ENCODE measurements at places on chromosomes 1 and 21.

GRCh38 chr21:21682172-21682571, 684.0 kb downstream of the NCAM2 start:
- no peaks in the 10 kb centered on the region for H3K4me1 ChIP-seq
- H3K27ac ChIP-seq: no peak overlapping the region
- H3K4me3 ChIP-seq: no peak overlapping the region
- DNase-seq: no peak
- no peaks in the 10 kb centered on the region for H3K27me3 ChIP-seq
- H3K36me3 ChIP-seq: no peaks in the 10 kb centered on the region

- H3K4me1 ChIP-seq: no peaks in the 10 kb centered on the region
- H3K27me3 ChIP-seq: no peaks in the 10 kb centered on the region
- H3K4me3 ChIP-seq: no peak overlapping the region
- no peak for DNase-seq
- H3K36me3 ChIP-seq: no peaks in the 10 kb centered on the region
Measured at GRCh38 chr1:192904438-192904895, 95.6 kb downstream of the RGS2 start.

DNA sequence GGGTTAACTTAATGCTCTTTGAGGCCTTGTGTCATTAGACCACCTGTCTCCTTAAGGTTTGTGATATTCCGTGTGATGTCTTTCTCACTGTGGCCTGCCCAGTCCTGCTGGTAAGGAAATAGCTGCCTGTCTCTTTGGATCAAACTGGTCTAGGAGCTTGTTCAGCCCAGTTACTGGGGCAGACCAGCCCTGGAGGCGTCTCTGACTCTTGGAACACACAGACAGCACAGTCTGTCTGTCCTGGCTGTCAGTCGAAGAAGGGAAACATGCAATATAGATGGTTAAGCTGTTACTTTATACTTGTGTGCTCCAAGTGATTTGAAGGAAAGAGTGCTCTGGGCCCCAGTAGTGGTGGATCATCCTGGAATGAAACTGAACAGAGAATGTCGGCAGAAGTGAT, 20.4 kb downstream of the PBX1 start:
- peaks cover 27% of the 10 kb centered on the region for H3K4me1 ChIP-seq
- no peak for DNase-seq
- no peaks in the 10 kb centered on the region for H3K36me3 ChIP-seq
- no peak overlapping the region for H3K27ac ChIP-seq
- H3K27me3 ChIP-seq: no peaks in the 10 kb centered on the region

DNA sequence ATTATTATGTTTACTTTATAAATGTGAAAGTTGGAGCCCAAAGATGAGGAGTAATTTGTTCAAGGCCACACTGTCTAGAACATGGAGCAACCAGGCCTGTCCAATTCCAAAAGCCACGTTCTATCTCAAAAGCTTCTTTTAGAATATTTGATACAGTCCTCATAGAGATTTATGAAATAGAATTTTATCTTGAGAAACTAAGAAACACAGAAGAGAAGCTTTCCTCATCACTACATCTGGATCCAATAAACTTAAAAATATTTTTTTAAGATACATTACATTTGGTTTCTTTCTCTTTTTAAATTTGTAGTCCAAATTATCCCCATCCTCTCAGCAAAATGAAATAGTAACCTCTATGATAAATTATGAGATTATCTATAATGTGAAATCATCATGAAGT, 58.9 kb downstream of the DDAH1 start:
- H3K27ac ChIP-seq: no peak overlapping the region
- no peaks in the 10 kb centered on the region for H3K36me3 ChIP-seq
- no peak for DNase-seq
- H3K27me3 ChIP-seq: peaks cover 2% of the 10 kb centered on the region
- H3K4me3 ChIP-seq: no peak overlapping the region
- no peaks in the 10 kb centered on the region for H3K4me1 ChIP-seq

DNA sequence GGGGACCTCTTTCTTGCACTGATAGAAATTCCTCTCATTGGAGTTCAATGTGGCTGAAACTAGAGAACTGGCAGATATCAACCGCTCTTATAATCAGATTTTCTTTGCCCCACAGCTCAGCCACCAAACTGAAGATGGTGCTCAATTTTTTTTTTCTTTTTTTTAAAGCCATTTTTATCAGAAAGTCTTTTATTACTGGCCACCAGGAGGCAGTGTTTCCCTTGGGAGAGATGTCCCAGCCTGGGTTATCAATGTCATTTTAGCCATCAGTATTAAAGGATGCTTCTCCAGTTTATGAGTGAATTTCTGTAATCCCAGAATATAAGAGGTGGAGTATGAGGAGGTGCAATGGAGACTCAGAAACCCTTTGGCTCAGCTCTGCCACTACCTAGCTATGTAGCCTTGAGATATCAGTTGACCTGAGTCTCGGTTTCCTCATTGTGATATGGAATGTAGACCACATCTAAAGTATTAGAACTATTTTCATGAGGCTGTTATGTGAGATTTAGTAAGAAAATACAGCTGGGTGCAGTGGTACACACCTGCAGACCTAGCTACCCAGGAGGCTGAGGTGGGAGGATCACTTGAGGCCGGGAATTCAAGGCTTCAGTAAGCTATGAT, 27.6 kb downstream of the CD244 start:
- H3K4me3 ChIP-seq: no peak overlapping the region
- H3K27ac ChIP-seq: no peak overlapping the region
- H3K27me3 ChIP-seq: no peaks in the 10 kb centered on the region
- H3K36me3 ChIP-seq: no peaks in the 10 kb centered on the region
- H3K4me1 ChIP-seq: no peaks in the 10 kb centered on the region

- no peak overlapping the region for H3K27ac ChIP-seq
- no peak for DNase-seq
- peaks cover 9% of the 10 kb centered on the region for H3K27me3 ChIP-seq
Measured at GRCh38 chr1:16999863-17000262, 11.9 kb downstream of the ATP13A2 start.

DNA sequence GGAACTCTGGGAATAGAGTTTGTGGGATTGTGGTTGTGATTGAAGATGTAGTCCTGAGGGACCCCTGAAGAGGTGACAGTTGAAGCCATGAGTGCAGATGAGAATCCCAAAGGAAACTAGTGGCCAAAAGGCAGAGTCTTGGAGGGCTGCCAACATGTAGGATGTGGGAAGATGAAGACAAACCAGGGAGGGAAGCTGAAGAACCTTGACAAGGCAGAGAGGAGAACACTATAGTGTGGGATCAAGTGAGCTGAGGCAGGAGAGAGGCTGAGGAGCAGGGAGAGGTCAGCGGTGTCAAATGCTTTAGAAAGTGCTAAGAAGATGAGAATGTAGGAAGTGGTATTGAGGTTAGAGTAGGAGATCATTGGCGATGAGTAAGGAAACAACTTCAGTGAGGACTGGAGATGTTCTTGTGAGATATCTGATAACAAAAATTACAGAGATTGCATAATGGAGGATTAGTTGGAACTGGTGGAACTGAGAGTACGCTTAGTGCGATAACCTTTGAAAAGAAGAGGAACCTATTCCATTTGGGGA, 88.5 kb upstream of the VCAM1 start:
- no peaks in the 10 kb centered on the region for H3K4me1 ChIP-seq
- H3K36me3 ChIP-seq: no peaks in the 10 kb centered on the region
- DNase-seq: no peak
- H3K4me3 ChIP-seq: no peak overlapping the region
- no peak overlapping the region for H3K27ac ChIP-seq
- no peaks in the 10 kb centered on the region for H3K27me3 ChIP-seq

DNA sequence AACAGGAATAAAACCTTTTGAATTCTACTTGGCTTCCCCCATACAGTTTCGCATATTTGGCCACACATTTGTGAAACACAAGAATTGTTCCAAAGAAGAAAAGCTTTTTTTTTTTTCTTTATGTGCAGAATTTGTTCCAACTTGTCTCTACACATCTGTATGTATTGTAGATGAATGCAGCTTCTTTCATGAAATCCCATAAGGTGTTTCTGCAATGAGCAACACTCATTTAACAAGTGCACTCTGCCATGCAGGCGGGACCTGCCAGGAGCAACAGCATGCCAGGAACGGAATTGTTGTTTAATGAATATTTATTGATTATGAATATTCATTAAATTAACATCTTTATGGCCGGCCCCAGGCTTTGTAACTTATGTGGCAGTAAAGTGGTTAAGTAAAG, 1075.0 kb downstream of the TTLL7 start:
- peaks cover 2% of the 10 kb centered on the region for H3K27me3 ChIP-seq
- DNase-seq: no peak

DNA sequence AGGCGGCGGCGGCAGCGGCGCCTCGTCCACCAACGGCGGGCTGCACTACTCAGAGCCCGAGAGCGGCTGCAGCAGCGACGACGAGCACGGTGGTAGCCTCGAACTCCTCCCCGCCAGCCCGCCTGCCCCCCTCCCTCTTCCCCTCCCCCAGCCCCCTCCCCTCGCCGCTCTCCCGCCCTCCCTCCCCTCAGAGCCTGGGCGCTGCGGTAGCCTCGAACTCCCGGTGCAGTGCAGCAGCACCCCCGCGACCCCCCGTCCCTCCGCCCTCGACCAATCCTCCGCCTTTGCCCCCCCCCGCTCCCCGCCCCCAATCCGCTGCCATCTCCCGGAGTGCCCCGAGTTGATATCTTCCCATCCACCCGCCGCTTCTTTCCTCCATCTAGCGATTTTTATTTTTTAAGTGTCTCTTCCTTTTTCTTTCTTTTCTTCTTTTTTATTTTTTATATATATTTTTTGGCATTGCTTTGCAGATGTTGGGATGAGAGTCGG, 516 bp downstream of the RCOR3 start:
- peak overlapping the region; percentile 88 for H3K27ac ChIP-seq
- peaks cover 11% of the 10 kb centered on the region for H3K4me1 ChIP-seq
- H3K4me3 ChIP-seq: peak overlapping the region; percentile 94
- peak; percentile 72 for DNase-seq

GRCh38 chr1:3907621-3908165, 7.6 kb upstream of the C1orf174 start:
- peaks cover 13% of the 10 kb centered on the region for H3K4me1 ChIP-seq
- no peak overlapping the region for H3K4me3 ChIP-seq
- DNase-seq: peak; percentile 14

DNA sequence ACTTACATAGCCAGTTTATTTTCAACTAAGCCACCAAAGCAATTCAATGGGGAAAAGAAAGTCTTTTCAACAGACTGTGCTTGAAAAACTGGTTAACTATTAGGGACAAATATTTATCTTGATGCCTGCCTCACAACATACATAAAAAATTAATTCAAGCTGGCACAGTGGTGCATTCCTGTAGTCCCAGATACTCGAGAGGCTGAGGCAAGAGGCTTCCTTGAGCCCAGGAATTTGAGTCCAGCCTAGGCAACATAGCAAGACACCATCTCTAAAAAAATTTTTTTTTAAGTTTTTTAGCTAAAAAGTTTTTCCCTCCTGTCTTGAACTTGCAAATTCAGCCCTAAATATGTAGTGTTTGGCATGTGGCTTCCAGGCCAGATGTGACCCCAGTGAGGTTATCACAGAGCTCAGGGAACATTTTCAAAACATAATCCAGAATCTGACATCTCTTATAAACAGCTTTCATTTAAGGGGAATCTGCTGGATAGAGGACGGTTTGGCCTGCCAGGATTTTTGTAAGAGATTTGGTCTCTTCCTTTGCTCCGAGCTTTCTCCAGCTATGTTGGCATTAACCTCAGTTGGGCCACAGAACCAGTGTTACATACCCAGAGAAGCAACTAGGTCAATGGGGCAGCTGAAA, 46.4 kb downstream of the COL6A1 start:
- H3K36me3 ChIP-seq: peaks cover 5% of the 10 kb centered on the region
- no peak overlapping the region for H3K27ac ChIP-seq
- H3K27me3 ChIP-seq: no peaks in the 10 kb centered on the region

- peaks cover 29% of the 10 kb centered on the region for H3K36me3 ChIP-seq
- no peak overlapping the region for H3K4me3 ChIP-seq
- peaks cover 5% of the 10 kb centered on the region for H3K4me1 ChIP-seq
- H3K27ac ChIP-seq: no peak overlapping the region
- DNase-seq: no peak
Measured at GRCh38 chr1:203252678-203253077, 23.2 kb upstream of the CHIT1 start.

DNA sequence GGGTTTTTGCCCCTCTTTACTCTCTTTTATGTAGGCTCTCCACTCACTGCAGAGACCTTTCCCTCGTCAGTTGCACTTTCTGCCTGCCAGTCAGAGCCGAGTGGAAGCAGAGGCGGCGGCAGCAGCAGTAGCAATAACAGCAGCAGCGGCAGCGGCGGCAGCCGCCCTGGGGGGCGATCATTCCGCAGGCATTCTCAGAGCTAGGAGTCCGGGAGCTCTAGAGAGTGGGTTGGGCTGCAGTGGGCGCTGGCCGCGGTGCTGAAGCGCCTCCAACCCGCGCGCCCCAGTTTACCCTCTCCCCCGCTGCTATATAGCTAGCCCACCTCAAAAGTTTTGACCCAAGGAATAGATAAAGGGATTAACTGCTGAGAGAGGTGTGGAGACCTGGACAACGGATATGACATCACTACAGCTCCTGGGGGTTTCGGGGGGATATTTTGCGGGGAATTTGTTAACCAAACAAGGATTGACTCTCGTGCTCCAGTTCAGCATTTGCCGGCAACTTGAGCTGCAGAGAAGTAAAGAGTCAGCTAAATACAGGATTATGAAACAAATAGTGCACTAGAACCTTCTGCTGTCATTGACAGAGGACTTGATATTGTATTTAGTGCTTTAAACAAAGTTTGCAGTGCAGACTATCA, at the start of gene OLFM3:
Gene OLFM3 (minus strand): TSS at position 102 of the 641 bp plus-strand sequence.
- H3K4me1 ChIP-seq: peaks cover 1% of the 10 kb centered on the region
- no peaks in the 10 kb centered on the region for H3K36me3 ChIP-seq
- peaks cover 2% of the 10 kb centered on the region for H3K27me3 ChIP-seq
- peak; percentile 74 for DNase-seq
- H3K27ac ChIP-seq: peak within 1 kb of the TSS; percentile 20
- peak within 1 kb of the TSS; percentile 88 for H3K4me3 ChIP-seq

- H3K4me3 ChIP-seq: no peak overlapping the region
- H3K27ac ChIP-seq: no peak overlapping the region
- H3K27me3 ChIP-seq: no peaks in the 10 kb centered on the region
- H3K36me3 ChIP-seq: no peaks in the 10 kb centered on the region
- DNase-seq: no peak
Measured at GRCh38 chr1:75589637-75590036, 21.3 kb downstream of the SLC44A5 start.

DNA sequence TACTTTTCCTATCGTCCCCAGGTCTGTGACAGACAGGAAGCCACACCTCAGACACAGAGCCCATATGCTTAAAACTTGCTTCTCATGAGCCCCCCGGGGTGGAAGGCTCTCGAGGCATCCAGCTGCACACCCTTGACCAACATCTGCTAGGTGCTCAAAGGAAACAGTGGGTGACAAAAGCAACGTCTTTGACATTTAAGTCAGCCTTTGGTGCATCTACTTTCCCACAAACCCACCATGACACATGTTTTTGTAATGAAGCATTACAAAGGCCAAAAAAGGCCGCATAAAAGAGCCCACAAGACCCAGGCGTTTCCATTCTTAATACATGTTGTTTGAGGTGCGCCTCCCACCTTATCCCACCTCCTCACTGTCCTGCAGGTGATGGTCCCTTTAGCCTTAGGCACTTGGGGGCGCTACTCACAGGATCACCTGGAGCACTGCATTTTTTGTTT, 11.8 kb upstream of the FASLG start:
- H3K27ac ChIP-seq: no peak overlapping the region
- no peaks in the 10 kb centered on the region for H3K36me3 ChIP-seq
- H3K4me3 ChIP-seq: no peak overlapping the region
- DNase-seq: no peak
- no peaks in the 10 kb centered on the region for H3K4me1 ChIP-seq
